ENCODE measurements at places on chromosomes 5 and 9.

DNA sequence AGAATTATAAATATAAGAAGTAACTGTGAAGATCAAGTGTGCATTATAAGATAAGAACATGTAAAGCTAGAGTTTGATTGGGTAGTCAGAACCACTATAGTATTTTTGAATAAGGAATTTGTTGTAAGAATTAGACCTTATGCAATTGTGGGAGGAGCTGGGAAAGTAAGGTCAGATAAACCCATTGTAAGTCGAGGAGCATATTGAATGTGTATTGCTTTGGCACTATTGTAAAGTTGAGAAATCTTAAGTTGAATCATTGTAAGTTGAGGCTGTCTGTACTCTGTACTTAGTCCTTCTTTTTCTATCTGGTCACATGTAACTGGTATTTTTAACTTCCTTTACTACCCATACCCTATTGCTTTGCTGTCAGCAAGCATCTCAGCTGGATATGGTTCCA is 158.7 kb downstream of the CCDC171 start:
- DNase-seq = no peak

DNA sequence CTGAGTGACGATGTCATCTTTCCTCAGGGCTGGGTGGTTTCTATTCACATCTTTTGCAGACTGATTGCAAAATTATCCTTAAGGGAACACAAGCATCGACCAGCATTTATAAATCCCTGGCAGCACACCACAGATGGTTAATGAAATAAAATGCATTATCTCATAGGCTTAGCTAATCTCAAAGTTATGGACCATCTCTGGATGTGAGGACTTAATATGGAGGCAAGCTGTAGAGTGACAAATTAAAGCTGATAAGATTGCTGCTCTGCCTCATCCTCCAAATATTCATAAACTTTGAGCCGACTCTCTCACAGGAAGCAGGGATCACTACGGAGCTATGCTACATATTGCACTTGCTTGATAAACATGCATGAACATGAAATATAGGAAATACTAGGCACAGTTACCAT is 663.2 kb upstream of the RGMB start:
- DNase-seq = no peak

GRCh38 chr5:13932561-13932960 is 11.9 kb downstream of the DNAH5 start:
- DNase-seq = no peak

DNA sequence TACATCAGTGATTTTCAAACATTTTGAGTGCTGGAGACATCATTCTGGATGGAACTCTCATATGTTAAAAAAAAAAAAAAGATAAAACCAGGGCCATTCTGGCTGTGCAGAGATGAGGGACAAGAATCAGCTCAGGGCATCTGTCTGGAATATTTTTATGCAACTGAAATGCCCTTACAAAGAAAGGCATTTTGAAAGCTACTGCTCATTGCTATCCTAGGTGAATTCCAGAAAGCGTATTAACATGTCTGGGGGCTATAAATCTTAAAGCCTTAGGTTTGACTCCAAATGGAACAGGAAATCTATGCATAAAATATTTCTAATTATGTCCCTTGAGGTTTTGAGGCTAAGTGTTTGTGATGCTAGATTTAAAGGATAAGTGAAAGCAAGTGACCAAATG is 14.9 kb upstream of the PCSK1 start:
- no peak for DNase-seq

DNA sequence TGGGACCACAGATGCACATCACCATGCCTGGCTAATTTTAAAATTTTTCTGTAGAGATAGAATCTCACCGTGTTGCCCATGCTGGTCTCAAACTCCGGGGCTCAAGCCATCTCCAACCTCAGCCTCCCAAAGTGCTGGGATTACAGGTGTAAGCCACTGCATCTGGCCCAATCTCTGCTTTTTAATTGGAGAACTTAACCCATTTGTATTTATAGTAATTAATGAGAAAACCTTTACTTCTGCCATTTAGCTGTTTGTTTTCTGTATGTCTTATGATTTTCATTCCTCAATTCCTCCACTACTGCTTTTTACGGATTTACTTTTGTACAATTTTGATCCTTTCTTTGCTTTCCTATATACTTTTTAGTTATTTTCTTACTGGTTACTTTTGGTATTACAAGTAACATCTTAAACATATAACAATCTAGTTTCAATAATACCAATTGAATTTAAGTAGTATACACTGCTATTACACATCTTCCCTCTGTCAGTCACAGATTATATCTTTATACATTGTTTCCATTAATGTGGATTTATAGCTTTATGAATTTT is 26.1 kb downstream of the RALGDS start:
- DNase-seq = no peak

DNA sequence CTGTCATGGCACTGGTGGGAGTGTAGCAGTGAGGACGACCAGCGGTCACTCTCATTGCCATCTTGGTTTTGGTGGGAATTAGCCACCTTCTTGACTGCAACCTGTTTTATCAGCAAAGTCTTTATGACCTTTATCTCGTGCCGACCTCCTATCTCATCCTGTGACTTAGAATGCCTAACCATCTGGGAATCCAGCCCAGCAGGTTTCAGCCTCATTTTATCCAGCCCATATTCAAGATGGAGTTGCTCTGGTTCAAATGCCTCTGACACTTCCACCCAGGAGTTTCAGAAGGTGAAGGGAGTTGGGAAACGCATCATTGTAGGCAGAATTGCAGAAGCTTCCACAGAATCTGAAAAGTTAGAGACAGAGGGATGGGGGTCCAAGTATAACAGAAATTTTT is 35.4 kb downstream of the SHC3 start:
- no peak for DNase-seq

DNA sequence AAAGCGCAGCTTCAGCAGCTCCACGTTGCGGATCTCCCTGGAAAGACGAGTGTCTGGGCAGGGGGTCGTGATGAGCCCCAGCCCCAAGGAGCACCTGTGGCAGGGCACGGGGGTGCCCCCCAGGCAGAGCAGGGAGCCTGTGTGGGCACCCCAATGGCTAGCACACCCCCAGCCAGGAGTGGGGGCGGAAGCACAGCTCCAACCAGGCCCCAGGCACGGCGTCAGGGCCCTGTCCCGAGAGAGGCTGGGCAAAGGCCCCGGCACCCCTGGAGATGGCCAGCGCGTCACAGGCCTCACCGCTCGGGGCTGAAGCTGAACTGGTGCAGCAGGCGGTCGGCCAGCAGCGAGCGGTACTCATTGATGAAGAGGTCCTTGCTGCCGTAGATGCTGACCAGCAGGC is 7.9 kb downstream of the ANAPC2 start:
- DNase-seq = no peak

- DNase-seq = no peak
These were observed 55.1 kb downstream of the ABCA1 start for GRCh38 chr9:104872656-104873488.

DNA sequence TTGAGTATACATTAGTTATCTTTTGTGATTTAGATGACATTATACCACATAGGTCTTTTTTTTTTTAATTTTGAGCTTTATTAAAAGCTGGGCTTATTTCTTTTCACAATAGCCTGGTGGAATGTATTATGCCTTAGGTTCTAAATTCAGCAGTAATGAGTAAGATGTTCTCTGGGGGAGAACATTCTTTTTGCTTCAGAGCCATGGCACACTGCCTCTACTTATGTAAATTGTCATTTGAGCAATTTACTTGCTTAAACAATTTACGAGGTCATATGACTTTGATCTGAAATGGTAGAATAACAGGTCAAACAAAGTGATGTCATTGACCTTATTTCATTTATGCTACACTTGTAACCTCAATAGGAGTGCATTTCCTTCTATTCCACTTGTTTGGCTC is 154.2 kb downstream of the FOCAD start:
- DNase-seq = no peak
